Peyer's patch (tissue), 4 donors: ENCODE measurements at places on chromosomes 2 and 18. TPM values are rescaled to one million over a fixed set of nuclear protein-coding genes. Genes with fewer than 3 reads are reported as not detected.

GRCh38 chr2:177284531-177284930, 20.0 kb upstream of the NFE2L2 start:
- no peaks in the 10 kb centered on the region for H3K27me3 ChIP-seq
- no peak overlapping the region for H3K4me3 ChIP-seq
- no peak for DNase-seq
- no peaks in the 10 kb centered on the region for H3K36me3 ChIP-seq

DNA sequence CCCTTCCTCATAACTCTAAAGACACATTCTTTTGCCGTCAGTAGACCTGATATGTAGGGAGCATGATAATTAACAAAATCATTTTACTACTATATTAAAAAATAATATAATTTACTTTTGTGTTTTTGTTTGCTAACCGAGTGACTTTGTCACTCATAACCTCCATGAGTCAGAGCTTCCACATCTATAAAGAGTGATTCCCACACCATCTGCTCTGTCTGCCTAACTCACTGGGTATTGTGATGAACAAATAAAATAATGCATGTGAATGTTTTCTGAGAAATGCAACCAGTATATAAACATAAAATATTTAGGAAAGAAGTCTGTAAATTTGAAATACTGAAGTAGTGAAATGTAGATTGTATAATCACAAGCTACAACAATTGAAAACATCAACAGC, 123.4 kb upstream of the DSEL start:
- no peaks in the 10 kb centered on the region for H3K4me1 ChIP-seq
- no peaks in the 10 kb centered on the region for H3K36me3 ChIP-seq
- H3K27me3 ChIP-seq: no peaks in the 10 kb centered on the region
- DNase-seq: no peak
- H3K4me3 ChIP-seq: no peak overlapping the region
- H3K27ac ChIP-seq: no peak overlapping the region

DNA sequence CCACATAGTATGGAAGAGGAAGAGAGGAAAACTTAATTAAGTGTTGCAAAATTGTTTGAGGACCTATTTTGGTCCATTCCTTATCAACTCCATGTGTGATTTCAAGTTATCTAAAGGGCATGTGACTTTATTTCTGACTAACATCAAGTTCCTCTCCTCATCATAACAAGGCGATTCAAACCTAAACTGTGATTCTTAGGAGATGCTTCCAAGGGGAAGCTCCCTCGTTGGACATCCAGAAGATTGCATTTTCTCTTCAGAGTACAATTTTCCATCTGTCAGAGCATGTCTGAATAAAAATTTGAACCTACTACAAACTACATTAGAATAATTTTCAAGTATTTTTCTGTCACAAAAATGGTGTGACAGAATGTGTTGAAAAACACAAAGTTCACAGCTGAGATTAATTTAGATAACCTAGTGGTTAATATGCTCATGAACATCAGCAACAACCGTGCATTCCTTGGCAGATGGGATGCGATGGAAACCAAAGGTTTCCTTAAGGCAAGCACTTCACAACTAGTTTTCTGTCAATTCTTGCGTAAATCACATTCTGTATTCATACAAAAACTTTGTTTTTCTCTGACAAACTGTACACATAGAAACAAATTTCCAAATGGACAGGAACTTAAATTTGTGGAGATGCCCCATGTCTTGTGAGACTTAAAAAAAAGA, 4.2 kb downstream of the SFT2D3 start:
- H3K27ac ChIP-seq: no peak overlapping the region
- DNase-seq: no peak
- H3K36me3 ChIP-seq: peaks cover 41% of the 10 kb centered on the region
- no peaks in the 10 kb centered on the region for H3K27me3 ChIP-seq
- H3K4me1 ChIP-seq: no peaks in the 10 kb centered on the region

- no peaks in the 10 kb centered on the region for H3K36me3 ChIP-seq
- H3K4me3 ChIP-seq: no peak overlapping the region
- no peak for DNase-seq
- H3K27ac ChIP-seq: no peak overlapping the region
- no peaks in the 10 kb centered on the region for H3K27me3 ChIP-seq
Observed at GRCh38 chr18:48706731-48707130, 167.9 kb downstream of the CTIF start.

- peak overlapping the region; percentile 84 for H3K4me3 ChIP-seq
- H3K27ac ChIP-seq: peak overlapping the region; percentile 93
- H3K36me3 ChIP-seq: no peaks in the 10 kb centered on the region
- peaks cover 26% of the 10 kb centered on the region for H3K4me1 ChIP-seq
- H3K27me3 ChIP-seq: no peaks in the 10 kb centered on the region
- DNase-seq: peak; percentile 83
Observed at GRCh38 chr2:230866756-230867523, 2.2 kb downstream of the ITM2C start.

The GALNT1 gene
- 76.4 TPM for total RNA-seq

- no peaks in the 10 kb centered on the region for H3K36me3 ChIP-seq
- no peak for DNase-seq
- no peak overlapping the region for H3K27ac ChIP-seq
- H3K4me3 ChIP-seq: no peak overlapping the region
- no peaks in the 10 kb centered on the region for H3K4me1 ChIP-seq
- no peaks in the 10 kb centered on the region for H3K27me3 ChIP-seq
Observed at GRCh38 chr2:128558895-128559532, 240.3 kb upstream of the HS6ST1 start.

DNA sequence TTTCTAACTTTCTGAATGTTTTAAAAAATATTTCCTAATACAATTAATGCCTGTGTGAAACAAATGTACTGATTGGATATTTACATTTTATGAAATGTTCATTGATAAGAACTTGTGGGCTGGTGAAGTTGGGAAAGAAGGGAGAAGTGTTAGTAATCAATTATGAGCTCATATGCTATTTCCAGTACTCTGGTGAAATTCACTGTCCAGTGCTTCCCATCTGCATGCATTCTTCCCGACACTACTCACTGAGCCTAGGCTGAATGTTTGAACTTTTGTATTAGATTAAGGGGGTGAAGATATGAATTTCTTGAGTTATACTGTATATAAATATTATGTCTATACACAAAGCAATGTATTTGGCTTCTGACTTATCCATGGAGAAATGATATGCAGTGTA, 36.0 kb downstream of the SKA1 start:
- no peaks in the 10 kb centered on the region for H3K36me3 ChIP-seq
- no peak overlapping the region for H3K27ac ChIP-seq
- no peaks in the 10 kb centered on the region for H3K4me1 ChIP-seq
- no peak for DNase-seq
- H3K27me3 ChIP-seq: no peaks in the 10 kb centered on the region

GRCh38 chr2:112614201-112614840, 29.9 kb downstream of the CHCHD5 start:
- H3K27ac ChIP-seq: no peak overlapping the region
- no peak for DNase-seq
- H3K36me3 ChIP-seq: no peaks in the 10 kb centered on the region

The MYO7B gene
- total RNA-seq: 806 TPM

DNA sequence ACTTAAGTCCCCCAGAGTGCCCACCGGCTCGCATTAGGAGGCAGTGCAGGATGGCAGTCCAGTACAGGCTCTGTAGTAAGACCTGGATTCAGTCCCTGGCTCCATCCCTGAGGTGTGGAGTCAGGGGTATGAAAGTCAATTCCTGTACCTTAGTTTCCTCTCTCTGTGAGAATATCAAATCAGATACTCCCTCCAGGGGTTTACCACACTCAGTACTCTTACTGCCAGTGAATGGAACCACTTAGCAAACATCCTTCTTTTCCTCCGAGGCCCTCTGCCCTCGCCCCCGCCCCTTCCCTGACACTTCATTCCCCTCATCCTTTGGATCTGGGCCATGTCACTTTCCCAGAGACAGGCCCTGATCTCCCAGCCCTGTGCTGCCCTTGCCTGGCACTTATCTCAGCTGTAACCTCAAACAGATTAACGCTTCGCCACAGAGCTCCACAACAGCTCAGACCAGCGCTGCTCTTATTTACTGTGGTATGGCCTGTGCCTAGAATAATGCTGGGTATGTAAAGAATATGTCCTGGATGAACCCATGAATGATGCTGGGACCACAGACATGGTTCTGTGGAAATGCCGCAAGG, 159.0 kb upstream of the TMEM200C start:
- no peak overlapping the region for H3K4me3 ChIP-seq
- H3K36me3 ChIP-seq: no peaks in the 10 kb centered on the region
- no peak overlapping the region for H3K27ac ChIP-seq

DNA sequence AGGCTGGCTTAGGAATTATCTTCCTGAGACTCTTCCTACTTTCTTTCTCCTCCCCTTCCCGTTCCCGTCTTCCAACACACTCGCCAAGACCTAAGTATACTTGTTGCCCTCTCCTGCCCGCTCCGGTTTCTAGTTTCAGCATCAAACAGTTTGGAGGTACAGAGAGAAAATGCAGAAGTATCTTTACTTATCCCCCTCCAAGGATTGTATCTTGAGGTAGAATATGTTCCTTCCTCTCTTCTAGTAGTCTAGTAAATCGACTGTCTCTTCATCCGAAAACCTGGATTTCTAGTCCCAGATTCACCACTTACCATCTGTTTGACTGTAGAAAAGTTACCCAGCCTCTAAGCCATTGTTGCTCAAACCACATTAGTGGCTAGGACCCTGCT, 755 bp downstream of the EIF4E2 start:
- H3K36me3 ChIP-seq: no peaks in the 10 kb centered on the region
- no peaks in the 10 kb centered on the region for H3K27me3 ChIP-seq
- H3K27ac ChIP-seq: peak overlapping the region; percentile 99
- no peaks in the 10 kb centered on the region for H3K4me1 ChIP-seq
- DNase-seq: no peak

DNA sequence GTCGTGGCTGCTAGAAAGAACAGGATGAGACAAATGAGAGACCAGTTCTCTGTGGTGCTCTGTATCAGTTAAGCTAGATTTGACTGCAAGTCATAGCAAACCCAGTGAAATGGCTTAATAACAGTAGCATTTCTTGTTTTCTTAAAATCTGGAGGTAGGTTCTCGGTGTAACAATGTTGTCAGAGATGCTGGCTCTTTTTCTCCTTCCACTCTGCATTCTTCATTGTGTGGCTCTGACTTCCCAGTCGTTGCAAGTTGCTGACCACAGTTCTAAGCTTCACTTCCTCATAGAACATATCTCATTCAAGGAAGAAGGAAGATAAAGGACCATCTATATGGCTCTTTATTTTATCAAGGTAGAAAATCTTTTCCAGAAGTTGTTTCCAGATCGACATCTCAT, 7.9 kb upstream of the CKAP2L start:
- H3K27me3 ChIP-seq: no peaks in the 10 kb centered on the region
- DNase-seq: no peak
- no peak overlapping the region for H3K27ac ChIP-seq
- no peaks in the 10 kb centered on the region for H3K4me1 ChIP-seq

DNA sequence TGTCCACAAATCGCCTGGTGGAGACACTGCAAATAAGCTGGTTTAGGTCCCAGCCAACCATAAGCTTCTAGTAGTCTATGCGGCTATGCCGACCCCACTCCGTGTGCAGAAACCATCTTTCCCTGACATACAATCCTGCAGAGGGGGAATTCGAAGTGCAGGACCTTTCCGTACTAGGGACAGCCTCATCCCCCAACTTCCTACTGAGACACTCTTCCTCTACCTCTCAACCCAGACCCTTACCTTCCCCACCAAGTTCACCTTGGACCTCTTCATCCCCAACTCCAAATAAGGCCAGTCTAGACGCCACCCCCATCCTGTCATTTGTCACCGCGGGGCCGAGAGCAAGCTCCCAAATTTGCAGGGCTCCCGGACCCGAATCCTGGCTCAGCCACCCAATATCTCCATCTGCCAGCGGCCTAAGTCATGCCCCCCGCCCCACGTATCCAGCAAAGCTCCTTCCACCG, 496 bp downstream of the SUCLG1 start:
- H3K36me3 ChIP-seq: no peaks in the 10 kb centered on the region
- no peaks in the 10 kb centered on the region for H3K27me3 ChIP-seq
- H3K4me3 ChIP-seq: peak overlapping the region; percentile 98
- H3K27ac ChIP-seq: peak overlapping the region; percentile 80
- DNase-seq: peak; percentile 55
- H3K4me1 ChIP-seq: no peaks in the 10 kb centered on the region

DNA sequence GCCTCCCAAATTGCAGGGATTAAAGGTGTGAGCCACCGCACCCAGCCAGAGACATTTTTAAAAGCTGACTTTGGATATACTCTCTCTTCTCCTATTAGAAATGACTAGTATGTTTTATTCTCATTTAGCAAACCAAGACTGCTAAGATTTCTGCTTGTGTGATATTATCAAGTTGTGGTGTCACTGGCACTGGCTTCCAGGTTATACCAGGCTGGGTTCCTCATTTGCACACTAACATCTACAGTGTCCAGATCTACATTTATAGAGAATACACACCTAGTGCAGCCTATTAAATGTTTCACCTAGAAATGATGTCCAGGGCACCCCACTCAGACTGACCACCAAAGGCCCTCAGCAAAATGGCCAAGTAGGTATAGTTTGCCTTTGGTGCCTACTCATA, 265.3 kb upstream of the STON1 start:
- no peak for DNase-seq
- no peaks in the 10 kb centered on the region for H3K4me1 ChIP-seq
- H3K4me3 ChIP-seq: no peak overlapping the region
- H3K27ac ChIP-seq: no peak overlapping the region

- no peak for DNase-seq
- H3K27me3 ChIP-seq: no peaks in the 10 kb centered on the region
- H3K36me3 ChIP-seq: no peaks in the 10 kb centered on the region
- no peak overlapping the region for H3K27ac ChIP-seq
- H3K4me1 ChIP-seq: no peaks in the 10 kb centered on the region
Observed at GRCh38 chr18:13207294-13207693, 11.3 kb upstream of the LDLRAD4 start.

The TMEM178A gene
- total RNA-seq: 0.70 TPM

The QPCT gene
- total RNA-seq: not detected

GRCh38 chr2:160406591-160407392, 86.8 kb downstream of the RBMS1 start:
- H3K36me3 ChIP-seq: no peaks in the 10 kb centered on the region
- H3K27ac ChIP-seq: peak overlapping the region; percentile 97
- no peaks in the 10 kb centered on the region for H3K27me3 ChIP-seq
- peak; percentile 53 for DNase-seq

GRCh38 chr2:61109291-61109690, 43.6 kb downstream of the SANBR start:
- DNase-seq: no peak
- no peaks in the 10 kb centered on the region for H3K27me3 ChIP-seq
- no peak overlapping the region for H3K27ac ChIP-seq
- H3K4me1 ChIP-seq: no peaks in the 10 kb centered on the region

DNA sequence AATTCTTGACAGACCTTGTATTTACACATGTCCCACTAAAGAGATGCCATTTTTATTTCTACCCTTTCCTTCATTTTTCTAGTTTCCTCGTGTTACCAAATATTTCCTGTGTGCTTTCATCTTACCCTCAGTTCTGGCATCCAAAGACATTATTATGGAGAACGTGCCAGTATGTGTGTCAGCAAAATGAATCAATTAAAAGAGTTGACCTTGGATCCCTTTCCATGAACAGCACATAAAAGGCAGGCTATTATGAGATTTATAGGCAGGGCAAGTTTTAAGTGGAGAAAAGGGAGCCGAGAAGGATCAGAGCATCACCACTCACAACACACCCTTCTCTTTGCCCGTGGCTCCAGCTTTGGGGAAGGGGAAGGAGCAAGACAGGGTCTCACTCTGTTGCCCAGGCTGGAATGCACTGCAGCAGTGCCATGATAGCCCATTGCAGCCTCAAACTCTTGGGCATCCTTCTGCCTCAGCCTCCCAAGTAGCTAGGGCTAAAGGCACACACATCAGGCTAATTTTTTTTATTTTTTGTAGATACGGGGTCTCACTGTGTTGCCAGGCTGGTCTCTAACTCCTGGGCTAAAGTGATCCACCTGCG, 149.9 kb downstream of the GFPT1 start:
- H3K36me3 ChIP-seq: no peaks in the 10 kb centered on the region
- H3K27me3 ChIP-seq: no peaks in the 10 kb centered on the region
- no peak for DNase-seq
